ENCODE measurements at places on chromosomes 4 and X.

GRCh38 chrX:39760930-39761329, 336.8 kb downstream of the BCOR start:
- DNase-seq, result no peak

- DNase-seq, result no peak
Observed at GRCh38 chr4:42473071-42473684, 75.9 kb downstream of the SHISA3 start.

GRCh38 chr4:23455456-23456158, 434.2 kb downstream of the PPARGC1A start:
- DNase-seq, result no peak

- no peak for DNase-seq
Observed at GRCh38 chr4:73727685-73728084, 12.7 kb upstream of the CXCL8 start.

DNA sequence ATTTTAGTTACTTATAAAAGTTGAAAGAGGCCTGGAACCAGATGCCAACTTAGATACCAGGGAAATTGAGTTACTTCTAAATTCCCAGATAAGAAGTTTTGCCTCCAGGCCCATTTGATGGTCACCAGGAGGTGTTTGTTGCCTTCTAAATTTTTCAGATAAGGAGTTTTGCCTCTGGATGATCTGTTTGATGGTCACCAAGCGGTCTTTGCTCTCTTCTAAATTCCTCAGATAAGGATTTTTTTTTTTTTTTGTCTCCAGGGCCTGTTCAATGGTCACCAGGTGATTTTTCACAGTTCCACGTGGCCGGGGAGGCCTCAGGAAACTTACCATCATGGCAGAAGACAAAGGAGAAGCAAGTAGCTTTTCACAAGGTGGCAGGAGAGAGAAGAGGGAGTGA, 66.5 kb downstream of the FAM9B start:
- DNase-seq, result no peak

- DNase-seq, result peak; percentile 70
Observed at GRCh38 chr4:109560687-109561461, 828 bp downstream of the MCUB start.

DNA sequence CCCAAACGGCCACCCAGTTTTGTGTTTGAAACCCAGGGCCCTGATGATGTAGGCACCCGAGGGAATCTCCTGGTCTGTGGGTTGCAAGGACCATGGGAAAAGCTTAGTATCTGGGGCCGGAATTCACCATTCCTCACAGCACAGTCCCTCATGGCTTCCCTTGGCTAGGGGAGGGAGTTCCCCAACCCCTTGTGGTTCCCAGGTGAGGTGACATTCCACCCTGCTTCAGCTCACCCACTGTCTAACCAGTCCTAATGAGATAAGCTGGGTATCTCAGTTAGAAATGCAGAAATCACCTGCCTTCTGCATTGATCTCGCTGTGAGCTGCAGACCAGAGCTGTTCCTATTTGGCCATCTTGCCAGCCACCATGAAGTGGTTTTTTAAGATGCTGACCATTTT, 84.0 kb downstream of the PRKG2 start:
- no peak for DNase-seq

DNA sequence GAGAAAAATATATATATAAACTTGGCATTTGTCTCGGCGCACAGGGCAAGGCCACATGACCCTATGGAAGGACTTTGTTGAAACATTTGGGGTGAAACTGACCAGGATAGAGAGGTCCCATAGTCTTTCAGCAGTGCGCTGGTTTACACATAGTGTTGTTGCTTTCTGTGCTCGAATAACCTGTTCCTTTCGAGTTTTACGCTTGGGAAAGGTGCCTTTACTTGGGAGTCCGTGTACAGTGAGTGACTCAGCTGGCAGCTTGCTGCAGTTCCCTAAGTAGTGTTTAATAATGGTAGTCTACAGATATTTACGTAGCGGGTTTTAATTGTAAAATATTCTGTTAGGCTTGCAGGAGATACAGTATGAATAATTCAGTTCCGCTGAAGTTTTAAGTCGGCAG, 578 bp downstream of the APOOL start:
- no peak for DNase-seq

DNA sequence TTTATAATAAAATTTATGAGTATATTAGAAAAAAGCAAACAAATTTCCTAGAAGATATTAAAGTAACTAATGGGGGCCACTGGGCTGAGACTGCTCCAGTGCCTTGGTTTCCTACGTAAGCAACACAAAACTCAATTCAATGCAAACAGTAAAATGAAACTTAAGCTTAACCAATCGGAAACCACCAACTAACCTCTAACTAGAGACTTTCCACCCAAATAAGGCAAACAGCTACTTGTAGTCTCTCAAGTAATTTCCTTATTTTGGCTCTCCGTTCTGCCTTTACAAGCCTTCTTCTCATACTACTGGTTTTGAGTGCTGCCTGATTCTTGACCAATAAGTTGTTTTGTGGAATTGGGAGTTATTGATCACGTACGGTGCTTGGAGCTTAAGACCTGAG, 167.3 kb upstream of the VEGFC start:
- no peak for DNase-seq

DNA sequence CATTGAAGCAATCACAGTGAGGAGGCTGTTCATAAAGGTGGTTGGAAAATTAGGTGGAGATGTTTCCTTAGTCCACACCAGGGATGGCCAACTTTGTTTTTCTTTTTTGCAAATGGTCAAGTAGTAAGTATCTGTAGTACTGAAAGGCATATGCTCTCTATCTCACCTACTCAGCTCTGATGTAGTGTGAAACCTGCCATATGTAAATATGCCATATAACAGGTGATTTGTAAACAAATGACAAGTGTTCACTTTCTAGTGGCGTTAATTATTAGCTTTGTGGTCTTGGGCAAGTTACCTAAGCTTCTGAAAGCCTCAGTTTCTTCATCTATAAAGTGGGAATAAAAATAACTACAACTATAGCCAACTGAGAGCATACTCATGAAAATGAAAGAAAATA, 421.4 kb upstream of the LCORL start:
- DNase-seq, result no peak

GRCh38 chr4:130054908-130055307, 959.0 kb downstream of the C4orf33 start:
- DNase-seq, result peak; percentile 12

- no peak for DNase-seq
Observed at GRCh38 chr4:79833857-79834256, 239.2 kb downstream of the ANTXR2 start.
